ENCODE measurements at places on chromosomes 2 and 18.

DNA sequence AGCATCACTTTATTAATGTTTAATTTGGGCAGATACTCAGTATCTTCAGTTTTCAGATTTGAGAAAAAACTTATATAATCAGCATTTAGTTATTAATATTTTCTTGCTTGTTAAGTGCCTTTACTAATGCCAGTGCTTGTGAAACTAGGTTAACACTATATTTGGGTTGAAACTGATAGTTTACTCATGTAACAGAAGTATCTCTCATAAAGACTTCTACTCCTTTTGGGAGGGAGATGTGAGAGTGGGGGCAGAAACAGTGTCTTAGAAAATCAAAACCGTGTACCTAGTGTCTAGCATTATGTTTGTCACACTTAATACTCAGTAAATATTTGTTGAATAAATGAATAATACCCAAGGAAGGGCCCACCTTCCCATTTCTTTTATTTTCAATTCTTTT, 129.5 kb downstream of the MSTN start:
- DNase-seq, result no peak

DNA sequence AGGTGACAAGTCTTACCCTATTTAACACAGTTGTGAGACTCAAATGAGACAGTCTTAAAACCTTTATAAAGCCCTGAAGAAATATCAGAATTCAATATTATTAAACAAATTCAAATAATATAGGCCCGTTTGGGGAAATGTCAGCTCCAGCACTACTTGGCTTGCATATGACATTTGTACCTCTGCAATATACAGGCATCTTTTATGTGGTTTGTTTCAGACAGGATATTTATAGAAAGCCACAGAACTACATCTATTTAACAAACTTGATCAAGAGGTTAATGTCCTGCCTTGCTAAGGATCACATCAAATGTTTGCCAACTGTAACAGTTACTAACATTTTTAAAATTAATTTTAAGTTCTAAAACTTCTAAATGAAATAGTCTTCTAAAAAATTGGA, 3.2 kb upstream of the MREG start:
- DNase-seq, result no peak

GRCh38 chr2:151189125-151189524, 72.5 kb downstream of the RBM43 start:
- DNase-seq, result no peak

DNA sequence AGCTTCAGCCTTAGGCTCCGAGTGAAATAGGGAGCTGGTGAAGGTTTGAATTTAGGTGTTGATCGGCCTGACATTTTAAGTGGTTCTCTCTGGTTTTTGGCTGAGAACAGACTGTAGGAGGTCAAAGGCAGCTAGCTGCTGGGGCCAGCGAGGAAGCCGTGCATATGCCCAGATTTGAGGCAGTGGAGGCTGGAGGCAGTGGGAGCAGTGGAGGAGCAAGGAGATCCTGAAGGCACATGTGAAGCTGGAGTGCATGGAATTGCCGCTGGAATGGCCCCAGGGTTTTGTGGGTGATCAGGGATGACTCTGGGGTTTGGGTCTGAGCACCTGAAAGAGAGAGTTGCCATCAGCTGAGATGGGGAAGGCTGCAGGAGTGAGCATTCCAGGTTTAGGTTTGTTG, 25.1 kb downstream of the STEAP3 start:
- no peak for DNase-seq

DNA sequence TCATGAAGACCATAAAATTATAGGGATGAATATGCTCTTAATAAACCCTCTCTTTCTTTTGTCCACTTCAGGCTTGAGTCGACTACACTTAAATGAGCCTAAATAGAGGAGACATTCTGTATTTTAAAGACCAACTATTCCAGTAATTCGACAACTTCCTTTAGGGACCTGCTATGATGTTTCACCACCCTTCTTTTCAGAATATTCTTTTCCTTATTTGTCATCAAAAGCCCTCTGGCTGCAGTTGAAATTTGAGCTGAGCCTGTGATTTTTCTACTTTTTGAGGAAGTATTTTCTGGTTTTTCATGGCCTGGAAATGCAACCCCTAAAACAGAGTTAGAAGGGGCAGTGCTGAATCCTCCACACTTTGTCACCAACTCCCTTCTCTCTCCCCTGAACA, 287.0 kb downstream of the EPHA4 start:
- no peak for DNase-seq

All from fibroblast of the conjunctiva (primary cell).